NCI-H2227 treated with DMSO at 0.1 percent for 48 hours (cell line): ENCODE measurements at places on chromosomes 13 and 19.

DNA sequence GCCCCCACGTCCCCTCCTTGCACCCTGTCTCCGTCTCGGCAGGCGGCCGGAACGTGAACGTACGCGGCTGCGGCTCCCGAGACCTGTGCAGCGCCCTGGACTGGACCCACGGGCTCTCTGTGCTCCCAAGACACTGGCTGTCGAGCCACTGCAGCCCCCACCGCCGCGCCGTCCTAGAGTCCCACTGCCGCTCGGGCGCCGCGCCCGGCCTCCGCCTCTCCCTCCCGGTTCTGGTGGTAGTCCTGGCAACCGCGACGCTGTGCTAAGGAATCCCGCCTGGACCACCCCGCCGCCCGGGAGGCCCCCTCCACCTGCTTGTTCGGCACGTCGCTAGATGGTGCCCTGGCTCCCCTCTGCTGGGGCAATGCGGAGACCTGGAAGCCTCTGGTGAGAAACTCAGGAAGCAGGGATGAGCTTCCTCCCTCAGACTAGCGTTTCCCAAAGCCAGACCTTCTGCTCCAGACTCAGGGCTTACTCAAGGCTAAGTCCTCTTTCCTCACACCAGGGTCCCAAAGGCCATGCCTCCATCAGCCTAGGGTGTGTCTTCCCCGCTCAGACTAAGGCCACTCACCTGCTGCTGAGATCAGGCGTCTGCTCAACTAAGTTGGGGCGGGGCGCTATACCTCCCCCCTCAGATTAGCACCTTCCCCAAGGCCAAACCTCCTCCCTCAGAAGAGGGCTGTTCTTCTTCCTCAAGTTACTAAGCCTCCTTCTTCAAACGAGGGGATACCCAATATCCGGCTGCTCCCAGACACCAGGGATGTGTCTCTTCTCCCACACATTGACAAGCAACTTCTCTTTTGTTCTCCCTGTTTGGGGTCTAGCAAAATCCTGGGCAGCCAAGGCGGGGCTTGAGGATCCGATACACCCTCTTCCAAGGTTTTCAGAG lies 16.1 kb upstream of the IRGC start:
- peak; percentile 15 for DNase-seq

GRCh38 chr13:30840515-30840914 lies 65.6 kb upstream of the MEDAG start:
- no peak for DNase-seq

- no peak for DNase-seq
Measured at GRCh38 chr19:4495471-4495870, 22.8 kb downstream of the PLIN4 start.

- peak; percentile 73 for DNase-seq
Measured at GRCh38 chr19:42165146-42165545, 32.9 kb upstream of the POU2F2 start.

GRCh38 chr13:111664696-111665095 lies 344.3 kb downstream of the TEX29 start:
- DNase-seq = no peak

- no peak for DNase-seq
Measured at GRCh38 chr13:77985866-77986636, 67.4 kb upstream of the EDNRB start.

DNA sequence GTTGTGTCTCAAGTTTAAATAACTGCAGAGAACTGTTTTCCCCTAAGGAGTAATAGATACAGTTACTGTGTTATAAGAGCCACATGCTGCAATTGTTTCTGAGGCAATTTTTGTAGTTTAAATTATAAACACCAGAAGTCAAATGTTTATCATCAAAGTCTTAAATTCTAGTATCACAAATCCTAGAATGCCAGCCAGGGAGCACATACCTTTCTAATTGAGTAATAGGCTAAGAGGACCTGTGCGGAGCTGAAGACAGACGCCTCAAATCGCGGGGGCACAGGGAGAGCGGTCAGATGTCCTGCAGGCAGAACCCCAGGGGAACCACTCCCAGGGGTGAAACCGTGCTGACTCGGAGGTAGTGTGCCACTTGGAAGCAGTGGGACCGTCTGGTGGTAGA lies 65.2 kb upstream of the TNFRSF19 start:
- DNase-seq = no peak

- DNase-seq = no peak
Measured at GRCh38 chr13:54449922-54450321, 1421.3 kb downstream of the OLFM4 start.

DNA sequence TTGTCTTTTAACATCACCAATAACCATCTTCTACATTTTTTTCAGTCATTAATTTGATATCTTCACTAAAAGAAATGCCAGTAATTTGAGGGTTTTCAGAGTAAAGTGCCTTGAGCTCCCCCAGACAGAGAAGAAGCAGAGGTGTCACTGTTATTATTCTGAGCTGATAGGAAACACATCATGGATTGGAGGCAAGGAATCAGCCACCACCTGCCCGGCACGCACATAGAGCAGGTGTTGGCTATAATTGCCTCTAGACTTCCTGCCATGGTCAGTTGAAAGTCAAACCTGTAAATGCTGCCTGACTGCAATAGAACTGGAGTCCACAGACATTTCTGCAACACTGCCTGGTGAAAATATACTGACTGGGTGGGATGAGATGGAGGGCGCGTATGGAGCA lies 776.6 kb downstream of the UQCRFS1 start:
- DNase-seq = no peak

GRCh38 chr19:1007399-1008251 lies 7.4 kb downstream of the GRIN3B start:
- no peak for DNase-seq

GRCh38 chr19:32812036-32812435 lies 57.5 kb downstream of the SLC7A9 start:
- DNase-seq = no peak

DNA sequence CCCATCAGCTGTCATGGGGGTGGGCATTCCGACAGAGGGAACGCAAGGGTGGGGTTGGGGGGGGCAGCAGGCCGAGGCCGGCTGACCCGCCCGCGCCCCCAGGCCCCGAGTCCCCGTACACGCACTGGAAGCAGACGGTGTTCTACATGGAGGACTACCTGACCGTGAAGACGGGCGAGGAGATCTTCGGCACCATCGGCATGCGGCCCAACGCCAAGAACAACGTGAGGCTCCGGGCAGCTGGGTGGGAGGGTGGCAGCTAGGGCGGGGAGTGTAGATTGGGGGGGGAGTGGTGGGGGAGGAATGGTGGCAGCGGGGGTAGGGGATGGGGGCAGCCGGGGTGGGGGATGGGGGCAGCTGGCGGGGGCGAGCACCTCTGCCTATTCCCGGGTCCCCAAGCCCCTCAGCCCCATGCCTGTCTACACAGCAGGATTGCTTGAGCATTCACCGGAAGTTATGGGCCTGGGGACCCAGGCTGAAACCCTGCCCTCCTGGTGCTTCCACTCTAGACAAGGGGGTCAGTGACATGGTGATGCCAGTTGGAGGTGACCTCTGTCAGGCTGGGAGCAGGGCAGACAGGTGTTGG lies 2.8 kb upstream of the ADM5 start:
- no peak for DNase-seq

- no peak for DNase-seq
Measured at GRCh38 chr13:100019780-100020356, 38.3 kb downstream of the ZIC2 start.

DNA sequence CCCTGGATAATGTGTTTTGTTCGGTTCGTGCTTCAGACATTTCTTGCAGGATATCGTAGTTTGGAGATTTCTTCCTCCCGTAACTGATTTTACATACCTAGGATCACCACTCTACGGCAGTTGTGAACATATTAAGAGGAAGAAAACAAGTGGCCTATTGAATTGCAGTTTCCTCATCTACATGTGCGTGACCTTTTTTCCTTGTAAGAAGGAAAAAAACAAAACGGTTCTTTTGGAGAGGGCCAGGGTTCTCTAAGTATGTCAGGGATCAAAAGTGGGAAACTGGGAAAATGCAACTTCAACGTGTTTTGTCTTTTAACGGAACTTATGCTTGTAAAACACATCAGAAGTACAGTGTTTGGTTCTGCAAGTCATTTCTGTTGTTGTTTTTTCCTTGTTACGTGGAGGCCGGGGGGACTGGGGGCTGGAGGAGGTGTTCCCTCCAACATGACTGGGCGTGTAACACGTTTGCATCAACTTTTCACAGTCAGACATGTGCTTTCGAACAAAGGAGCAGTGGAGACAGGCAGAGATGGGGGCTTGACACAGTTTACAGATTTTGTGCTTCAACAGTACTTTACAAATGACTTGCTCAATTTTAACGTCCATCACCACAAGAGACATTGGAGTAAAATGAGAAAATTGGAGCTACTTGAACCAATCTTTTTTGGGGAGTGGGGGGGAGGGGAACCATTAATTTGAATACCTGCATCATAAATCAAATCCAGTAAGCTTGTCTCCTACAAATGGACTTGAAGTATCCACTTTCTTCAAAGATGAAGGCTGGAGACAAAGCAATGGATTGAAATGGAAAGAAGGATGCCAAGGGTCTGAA lies 3.8 kb downstream of the ZC3H4 start:
- DNase-seq = peak; percentile 20

DNA sequence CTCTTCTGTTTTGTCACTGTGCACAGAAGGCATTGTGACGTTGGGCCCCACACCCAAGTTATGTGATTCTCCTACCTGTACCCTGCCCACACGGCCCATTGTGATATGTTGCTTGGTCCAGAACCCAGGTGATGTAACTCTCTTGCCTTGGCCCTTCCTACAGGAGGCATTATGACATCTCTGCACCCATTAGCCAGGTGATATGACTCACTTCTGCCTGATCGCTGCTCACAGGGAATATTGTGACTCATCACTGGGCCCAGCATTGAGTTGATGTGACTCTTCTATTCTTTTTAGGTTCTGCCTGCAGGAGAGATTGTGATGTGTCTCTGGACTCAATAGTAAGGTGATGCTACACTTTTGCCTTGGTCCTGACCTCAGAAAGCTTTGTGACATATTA lies 65.4 kb upstream of the ZNF91 start:
- no peak for DNase-seq

DNA sequence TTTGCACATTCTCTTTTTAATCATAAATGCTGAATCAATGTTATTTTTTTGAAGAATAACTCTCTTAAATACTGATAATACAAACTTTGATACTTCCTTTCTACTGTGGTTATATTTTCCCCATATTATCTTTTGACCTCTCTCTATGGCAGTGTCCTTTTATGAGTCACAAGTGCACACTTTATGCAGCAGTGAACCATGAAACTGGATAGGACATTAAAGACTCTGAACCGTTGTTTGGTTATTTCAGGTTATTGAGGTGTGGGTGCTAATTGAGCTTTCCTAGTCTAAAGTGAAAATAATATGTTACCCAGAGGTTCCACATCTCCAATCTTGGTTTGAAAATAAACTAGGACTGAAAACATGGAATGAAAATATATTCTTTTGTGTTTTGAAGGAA lies 71.4 kb downstream of the DGKH start:
- no peak for DNase-seq

- DNase-seq = no peak
Measured at GRCh38 chr19:51811344-51811743, 16.4 kb downstream of the FPR3 start.

DNA sequence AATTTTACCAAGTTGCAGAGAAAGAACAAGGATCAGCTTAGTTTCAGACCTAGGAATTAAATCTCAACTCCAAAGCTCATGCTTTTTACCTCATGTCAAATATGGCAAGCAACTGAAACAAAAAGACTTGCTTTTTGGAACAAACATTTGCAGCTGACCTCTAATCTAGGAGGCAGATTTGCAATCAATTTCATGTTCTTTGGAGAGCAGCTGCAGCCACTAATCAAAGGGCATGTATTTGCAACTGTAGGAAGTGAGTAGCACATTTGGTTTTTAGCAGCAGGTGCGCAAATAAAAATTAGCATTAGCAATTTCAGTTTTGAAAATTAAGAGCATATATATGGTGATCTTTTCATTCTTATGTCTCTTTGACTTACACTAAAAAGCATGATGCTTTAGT lies 459.3 kb upstream of the SLC10A2 start:
- no peak for DNase-seq

GRCh38 chr13:41496420-41497234 lies 39.3 kb downstream of the RGCC start:
- no peak for DNase-seq

GRCh38 chr13:110680852-110681251 lies 25.1 kb downstream of the CARS2 start:
- no peak for DNase-seq

DNA sequence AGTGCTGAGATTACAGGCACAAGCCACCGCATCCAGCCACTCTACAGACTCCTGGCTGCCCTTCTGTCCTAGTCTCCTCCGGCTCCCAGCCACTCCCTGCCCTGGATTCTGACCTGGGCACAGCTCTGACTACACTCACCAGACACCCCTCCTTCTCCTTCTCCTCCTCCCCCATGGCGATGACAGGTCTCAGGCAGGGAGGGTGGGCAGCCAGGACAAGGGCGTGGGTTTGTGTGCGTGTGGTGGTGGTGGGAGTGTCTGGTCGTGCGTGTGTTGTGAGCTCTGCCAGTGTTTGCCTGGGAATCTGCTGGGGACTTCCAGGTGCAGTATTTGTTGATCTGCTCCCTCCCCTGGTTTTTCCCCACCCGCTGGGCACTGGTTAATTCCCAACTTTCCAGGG lies 3.0 kb upstream of the NCCRP1 start:
- no peak for DNase-seq

GRCh38 chr19:31424861-31425620 lies 75.8 kb upstream of the TSHZ3 start:
- no peak for DNase-seq
